ENCODE measurements at places on chromosomes 4 and X.

DNA sequence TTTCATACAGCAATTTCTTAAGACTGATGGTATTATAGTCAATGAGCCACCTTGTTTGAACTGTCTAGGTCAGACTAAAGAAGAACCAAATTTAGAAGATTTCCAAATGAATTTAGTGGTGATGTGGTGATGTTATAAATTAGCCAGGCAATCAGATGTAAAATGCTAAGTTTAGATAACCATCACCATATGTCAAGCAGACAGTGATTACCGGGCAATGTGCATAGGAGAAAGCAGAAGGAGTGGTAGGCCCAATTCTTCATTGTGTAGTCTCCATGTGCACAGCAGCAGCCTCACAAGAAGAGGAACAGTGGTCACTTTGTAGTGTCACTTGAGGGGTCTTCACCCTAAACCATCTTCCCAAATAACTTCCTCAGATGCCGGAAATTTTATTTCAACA, 198.8 kb downstream of the ANTXR2 start:
- no peak for DNase-seq

GRCh38 chr4:109383823-109384222, 49.8 kb upstream of the SEC24B start:
- DNase-seq: no peak

DNA sequence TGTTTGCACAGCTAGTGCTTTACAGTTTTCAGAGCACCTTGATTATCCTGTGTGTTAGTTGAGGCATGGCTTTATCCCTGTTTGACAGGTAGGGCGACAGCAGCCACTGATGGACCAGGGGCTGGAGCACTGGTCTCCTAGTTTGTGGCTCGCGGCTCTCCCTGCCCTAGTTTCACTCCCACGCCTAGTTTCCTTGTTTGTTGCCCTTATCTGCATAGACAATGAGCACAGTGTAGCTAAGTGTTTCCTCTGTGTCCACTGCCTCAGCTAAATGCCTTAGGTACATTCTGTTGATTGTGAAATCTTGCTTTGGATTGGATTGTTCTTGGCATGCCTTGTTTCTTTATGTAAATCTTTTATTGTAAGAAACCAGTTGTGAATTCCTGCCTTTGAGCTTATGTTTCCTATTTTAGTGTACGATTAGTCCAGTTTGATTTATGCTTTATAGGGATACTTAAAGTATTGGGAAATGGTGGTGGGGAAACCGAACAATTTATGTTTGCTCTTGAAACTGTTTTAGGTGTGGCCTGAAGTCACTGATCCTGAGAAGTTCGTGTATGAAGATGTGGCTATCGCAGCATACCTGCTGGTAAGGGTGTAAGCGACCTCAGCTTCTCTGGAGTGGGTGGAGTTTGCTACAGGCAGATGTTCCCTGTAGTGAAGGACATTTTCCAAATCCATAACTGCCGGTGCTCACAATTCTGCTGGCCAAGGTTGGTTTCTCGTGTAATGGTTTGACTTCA, 11.0 kb downstream of the TRMT44 start:
- no peak for DNase-seq

GRCh38 chr4:10605746-10606482, 78.7 kb downstream of the CLNK start:
- no peak for DNase-seq

- DNase-seq: no peak
Measured at GRCh38 chrX:96373047-96373355, 311.6 kb upstream of the DIAPH2 start.

DNA sequence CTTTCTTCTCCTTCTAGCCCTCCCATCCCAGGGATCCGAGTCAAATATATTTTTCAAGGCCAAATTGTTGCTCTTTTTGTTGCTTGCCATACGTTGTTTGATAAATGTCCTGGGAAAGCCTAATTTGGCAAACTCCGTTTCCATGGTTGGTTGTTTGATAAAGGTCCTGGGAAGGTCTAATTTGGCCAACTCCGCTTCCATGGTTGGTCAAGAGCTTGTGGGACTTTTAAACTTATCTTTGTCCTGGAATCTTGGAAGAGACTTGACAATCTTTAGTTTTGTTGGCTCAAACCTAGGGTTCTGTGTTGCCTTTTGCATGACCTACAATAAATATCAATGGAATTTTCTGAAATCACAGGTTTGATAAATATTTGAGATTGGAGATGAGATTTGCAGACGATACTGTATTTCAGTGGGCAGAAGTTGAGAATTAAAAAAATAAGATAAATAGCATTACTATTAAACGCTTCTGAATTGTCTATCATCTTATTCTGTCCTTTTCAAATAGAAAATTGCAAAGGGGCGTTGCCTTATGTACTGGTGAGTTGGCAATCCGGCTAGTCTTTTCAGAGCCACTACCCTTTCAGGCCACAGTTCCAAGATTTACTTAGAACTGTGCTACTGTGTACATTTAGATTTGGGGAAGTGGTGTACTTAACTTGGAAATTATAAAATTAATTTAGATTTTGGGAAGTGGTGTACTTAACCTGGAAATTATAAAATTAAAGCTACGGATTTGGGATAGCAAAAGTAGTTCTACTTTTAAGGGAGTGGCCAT, 804 bp downstream of the OSTC start:
- no peak for DNase-seq

DNA sequence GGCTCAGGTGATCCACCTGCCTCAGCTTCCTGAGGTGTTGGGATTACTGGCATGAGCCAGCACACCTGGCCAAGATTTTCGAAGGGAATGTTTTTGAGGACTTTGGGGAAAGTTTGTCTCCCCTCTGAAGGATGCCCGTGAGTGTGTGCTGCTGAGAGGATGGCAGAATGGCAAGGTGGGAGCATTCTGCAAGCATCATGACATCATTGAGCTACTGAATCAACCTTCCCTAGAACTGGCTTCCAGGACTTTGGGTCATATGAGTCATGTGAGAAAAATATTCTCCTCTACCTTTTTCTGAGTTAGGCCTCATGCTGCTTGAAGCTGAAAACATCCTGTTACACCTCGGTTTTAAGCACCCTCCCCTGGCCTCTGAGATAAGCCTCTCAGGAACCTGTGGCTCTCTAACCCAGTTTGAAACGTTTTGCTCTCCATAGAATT, 31.0 kb downstream of the TMEM131L start:
- no peak for DNase-seq

DNA sequence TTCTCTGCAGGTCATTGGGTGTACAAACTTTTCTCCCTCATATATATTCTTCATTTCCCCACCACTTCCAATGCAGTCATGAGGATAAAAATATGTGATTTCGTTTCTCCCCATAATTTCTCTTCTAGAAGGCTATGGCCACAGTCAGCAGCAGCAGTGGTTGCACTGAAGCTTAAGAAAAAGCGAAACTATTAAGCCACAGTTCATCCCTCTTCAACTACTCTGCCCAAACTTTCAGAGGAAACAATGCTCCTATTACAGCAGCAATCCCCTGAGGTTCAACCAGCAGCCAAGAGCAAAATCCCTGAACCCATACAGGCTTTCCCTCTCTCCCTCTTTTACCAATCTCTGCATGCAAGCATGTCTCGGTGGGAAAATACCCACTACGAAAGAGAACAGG, 298.6 kb downstream of the DHX15 start:
- no peak for DNase-seq

DNA sequence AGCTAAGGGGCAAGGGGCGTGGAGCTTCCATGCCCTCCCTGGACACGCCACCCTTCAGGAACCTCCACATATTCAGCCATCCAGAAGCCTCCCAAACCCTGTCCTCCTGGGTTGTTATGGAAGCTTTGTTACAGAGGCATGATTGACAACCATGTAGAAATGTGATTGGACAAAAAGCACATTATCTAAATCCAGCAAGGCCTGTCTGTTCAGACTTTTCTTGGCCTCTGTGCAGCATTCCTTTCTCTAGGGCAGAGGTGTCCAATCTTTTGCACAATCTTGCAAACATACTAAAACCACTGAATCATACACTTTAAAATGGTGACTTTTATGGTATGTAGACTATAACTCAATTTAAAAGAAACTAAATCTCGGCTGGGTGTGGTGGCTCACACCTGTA, 12.7 kb downstream of the STEEP1 start:
- no peak for DNase-seq

DNA sequence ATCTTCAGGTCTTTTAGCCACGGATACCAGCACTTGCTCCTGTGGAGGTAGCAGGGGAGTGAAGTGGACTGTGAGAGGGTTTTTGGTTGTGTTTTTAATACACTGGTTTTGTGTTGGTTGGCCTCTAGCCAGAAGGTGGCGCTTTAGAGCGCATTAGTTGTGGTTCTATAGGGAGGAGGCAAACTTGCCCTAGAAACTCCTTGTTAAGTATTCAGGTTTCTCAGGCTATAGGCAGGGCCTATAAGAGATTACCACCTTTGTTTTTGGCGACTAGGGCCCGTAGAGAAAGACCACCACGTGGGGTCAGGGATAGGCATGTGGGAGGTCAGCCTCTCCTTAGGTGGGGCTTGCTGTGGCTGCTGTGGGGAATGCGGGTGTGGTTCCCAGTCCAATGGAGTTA, 221.6 kb upstream of the SPANXN4 start:
- DNase-seq: no peak

GRCh38 chr4:124253080-124253479, 459.5 kb downstream of the ANKRD50 start:
- DNase-seq: no peak

DNA sequence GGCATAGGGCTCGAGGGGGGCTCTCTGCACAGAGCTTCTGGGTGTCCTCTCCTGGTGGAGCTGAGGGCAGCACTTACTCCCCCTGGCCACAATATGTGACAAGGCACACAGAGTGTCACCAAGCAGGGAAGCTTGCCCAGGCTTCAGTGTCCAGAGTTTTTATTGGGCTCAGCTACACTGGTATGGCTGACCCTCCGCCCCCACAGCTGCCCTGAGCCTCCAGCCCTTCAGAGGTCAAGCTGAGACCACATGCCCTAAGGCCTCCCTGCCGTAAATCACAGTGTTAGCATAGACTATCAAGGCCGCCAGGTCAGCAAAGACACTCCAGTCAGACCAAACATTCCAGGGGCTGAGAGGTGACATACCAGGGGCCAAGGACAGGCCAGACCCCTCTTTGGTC, 59.0 kb downstream of the EVC start:
- DNase-seq: no peak

- no peak for DNase-seq
Measured at GRCh38 chr4:8287343-8288280, 18.1 kb downstream of the HTRA3 start.

- no peak for DNase-seq
Measured at GRCh38 chr4:2811830-2812611, 19.1 kb downstream of the SH3BP2 start.

DNA sequence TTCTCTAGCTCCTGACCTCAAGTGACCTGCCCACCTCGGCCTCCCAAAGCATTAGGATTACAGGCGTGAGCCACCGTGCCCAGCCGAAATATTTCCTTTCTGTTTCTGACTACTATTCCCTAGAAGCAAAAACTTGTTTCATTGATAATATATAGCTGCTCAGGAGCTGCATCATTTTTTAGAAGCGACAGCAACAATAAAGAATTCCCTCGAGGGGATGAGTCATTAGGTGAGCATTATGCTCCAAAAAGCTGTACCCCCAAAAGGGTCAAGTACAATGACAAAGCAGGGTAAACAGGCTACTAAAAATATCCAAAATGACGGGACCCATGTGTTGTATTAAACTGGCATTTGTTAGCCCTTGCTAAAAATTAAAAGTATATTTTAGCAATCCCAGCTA, 67.0 kb downstream of the RBM47 start:
- no peak for DNase-seq
